8988T (cell line): ENCODE measurements at places on chromosomes 5 and 9.
A peak's percentile ranks its signal among the peaks of the same experiment; 100 is the strongest.

DNA sequence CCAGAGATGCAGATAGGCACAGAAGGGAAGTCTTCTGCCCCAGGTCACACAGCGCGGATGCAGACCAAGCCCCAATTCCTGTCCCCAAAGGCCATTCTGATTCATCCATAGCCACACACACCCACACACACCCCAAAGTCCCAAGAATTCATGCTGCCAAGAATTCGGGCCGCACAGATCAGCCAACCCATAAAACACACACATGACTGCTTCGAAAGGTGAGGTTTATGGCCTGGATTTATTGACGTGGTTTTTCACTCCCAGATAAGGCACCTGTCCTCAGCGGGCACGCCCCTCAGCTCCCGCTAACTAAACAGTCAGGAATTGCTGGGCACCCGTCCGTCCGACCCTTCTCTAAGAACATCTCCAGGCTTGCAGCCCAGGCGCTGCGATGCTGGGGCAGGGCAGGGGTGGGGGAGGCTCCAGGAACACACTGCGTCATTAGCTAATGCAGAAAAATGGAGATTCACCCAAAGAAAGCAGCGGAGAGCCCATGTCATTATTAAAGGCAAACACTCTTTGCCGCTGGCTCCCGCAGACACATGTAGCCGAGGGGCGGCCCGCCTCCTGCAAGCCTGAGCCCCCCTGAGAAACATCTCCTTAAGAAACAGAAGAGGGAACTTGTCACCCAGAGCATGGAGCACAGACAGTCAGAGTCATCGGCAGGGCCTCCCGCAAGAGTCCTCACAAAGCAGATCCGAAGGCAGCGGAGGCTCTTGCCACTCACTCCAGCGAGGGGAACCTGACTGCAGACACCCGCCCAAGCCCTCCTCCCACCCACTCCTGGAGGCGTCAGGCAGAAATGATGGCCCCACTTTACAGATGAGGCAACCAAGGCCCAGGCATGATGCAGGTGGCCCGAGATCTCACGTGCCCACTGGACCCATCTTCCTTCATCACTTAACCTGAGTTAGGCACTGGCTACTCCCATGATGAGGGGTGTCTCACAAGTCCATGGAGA lies 19.9 kb downstream of the VAV2 start:
- no peak for DNase-seq

GRCh38 chr9:131402073-131402472 lies 8.2 kb downstream of the PRRC2B start:
- DNase-seq = no peak

GRCh38 chr5:173324115-173325001 lies 3.9 kb downstream of the STC2 start:
- DNase-seq = no peak

DNA sequence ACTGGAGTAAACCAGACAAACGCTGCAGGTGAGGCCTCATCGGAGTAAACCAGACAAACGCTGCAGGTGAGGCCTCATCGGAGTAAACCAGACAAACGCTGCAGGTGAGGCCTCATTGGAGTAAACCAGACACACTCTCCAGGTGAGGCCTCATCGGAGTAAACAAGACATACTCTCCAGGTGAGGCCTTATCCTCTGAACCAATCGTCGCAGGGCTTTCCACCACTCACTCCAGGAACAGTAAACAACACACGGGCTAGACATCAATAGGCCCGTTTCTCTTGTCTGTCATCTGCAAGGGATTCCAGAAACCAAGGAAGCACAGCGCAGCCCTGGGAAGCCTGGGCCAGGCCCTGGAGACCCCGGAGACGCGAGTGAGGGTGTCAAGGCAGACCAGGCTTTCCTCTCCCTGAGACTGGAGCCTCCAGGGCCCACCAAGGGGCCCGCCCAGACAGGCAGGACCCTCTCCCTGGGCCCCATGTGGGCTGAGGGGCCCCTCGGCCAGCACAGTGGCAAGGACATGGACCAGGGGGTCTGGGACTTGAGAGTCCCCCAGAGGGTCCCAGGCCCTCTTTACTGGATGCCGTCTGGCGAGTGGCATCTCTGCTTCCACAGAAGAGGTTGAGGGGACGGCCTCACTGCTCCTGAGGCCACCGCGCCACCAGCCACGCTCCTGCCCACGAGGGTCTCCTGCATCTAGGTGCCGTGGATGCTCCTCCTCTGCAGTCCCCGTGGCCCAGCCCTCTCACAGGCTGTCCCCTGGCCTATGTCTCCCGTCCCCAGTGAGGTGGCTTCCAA lies 26.4 kb upstream of the NSMF start:
- DNase-seq = peak; percentile 8

- no peak for DNase-seq
These were observed 10.0 kb upstream of the SEPTIN8 start for GRCh38 chr5:132787076-132787475.

GRCh38 chr5:60821488-60822284 lies 22.4 kb downstream of the ELOVL7 start:
- DNase-seq = no peak

DNA sequence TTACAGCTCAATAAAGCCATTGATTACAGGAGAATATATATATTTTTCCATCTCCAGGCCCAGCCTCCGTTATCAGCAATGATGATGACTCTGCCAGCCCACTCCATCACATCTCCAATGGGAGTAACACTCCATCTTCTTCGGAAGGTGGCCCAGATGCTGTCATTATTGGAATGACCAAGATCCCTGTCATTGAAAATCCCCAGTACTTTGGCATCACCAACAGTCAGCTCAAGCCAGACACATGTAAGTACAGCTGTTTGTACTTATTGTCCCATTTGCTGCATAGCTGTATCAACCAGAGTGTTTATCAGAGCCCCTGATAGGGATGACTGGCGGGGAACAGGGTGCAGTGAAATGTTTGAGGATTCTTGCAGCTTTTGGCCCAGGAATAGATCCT lies 197.7 kb downstream of the NTRK2 start:
- no peak for DNase-seq

GRCh38 chr9:91664663-91665062 lies 241.0 kb upstream of the NFIL3 start:
- no peak for DNase-seq

DNA sequence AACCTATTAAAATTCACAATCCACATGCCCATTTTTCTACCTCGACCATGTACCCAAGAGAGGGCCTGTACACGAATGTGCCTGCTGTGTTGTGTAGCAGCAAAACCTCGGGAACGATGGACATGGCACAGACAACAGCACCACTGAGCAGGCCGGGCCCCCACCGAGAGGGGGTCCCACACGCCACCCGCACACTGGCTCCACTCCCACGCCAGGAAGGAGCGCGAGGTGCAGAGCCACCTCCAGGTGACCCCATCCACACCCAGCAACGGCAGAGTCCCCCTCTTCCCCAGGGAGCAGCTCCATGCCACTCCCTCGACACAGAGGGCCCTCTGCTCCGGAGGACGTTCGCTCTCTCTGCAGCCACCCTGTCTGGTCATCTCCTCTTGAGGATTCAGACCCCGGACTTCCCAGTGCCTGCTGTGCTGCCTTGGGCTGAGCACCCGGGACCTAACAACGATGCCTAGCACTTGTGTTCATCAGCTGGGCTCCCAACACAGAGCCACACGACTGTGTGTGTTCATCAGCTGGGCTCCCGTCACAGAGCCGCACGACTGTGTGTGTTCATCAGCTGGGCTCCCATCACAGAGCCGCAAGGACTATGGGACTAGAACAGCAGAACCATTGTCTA lies 25.3 kb upstream of the ADAMTS2 start:
- no peak for DNase-seq

GRCh38 chr5:136028090-136028489 lies 698 bp upstream of the TGFBI start:
- DNase-seq = no peak

- no peak for DNase-seq
These were observed 481.5 kb downstream of the NFIB start for GRCh38 chr9:13832446-13832845.

DNA sequence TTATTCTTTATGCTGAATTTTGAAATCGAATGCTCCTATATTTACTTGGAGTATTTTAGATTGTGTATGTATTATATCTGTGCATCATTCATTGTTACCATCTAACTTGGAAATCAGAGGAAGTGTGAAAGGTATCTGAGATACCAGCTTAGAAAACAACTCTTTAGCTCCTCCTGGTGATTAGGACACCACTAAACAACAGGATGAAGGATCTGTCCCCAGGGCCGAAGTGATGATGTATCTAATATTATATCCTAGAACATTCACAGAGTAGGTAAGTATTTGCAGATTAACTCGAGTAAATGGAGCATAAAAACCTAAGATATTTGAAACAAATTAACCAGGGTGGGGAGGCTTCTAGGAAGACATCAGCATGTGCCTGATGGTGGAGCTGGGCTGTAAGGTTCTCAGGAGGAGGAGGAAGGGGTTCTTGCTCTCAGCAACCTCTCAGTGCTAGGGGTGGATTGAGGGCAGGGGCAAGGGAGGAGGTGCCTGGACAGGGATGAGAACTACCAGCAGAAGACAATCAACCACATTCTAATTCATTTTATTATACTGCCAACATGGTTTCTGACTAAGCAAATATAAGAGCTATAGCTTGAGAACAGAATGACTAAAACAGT lies 2.6 kb upstream of the NFIL3 start:
- DNase-seq = no peak

DNA sequence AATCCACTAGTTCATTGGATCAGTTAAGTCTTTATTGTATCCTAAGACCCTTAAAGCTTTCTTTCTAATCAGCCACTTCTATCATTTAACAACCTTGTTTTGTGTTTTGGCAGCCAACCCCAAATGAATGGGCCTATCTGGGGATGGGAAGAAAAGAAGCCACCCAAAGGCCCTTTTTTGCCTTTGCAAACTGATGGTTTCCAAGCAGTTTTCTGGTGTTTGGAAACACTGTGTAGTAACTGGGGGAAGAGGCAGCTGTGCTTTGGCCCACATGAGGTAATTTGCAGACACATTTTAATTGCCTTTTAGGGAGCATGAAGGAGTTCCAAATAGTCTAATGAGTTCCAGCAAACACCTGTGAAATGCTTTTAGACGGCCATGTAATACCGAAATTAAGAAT lies 1751.3 kb upstream of the WWC1 start:
- no peak for DNase-seq

GRCh38 chr9:37836386-37836785 lies 35.8 kb downstream of the DCAF10 start:
- no peak for DNase-seq

GRCh38 chr9:70259512-70259802 lies 679 bp downstream of the SMC5 start:
- no peak for DNase-seq

DNA sequence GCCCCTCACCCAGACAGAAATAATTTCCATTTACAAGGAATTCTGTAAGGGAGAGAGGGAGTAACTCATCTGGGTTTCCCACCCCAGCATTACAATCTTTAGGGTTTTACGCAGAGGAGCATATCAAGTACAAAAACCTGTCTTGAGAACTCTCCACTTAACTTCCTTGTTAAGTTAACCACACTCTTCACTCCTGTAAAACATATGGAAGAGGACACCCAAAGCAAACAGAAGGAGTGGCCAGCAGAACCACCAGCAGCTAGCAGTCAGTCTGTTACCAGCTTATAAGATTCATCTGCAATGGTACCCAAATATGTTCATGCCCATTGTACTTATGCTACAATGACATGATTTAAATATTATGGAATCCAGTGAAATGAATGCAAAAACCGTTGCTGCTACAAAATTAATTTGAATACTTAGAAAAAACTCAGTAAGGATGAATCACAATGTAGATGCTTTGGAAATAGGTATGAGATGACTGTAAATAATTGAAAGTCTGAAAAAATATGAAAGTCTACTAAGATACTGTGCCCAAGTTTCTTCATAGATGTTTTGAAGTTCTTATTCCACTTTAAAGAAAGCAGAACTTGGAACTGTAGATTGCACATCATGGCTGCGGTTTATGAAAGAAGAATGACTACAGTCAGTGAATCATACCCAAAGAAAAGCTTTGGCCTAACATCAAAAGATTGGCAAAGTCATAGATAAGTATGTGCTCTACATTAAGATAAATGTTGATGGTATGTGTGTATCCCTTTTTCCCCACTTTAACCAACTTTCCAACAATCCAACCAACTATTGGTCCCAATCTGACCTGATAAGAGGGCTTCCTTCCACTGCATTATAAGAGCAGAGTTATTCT lies 233.6 kb downstream of the ACTL7B start:
- no peak for DNase-seq

DNA sequence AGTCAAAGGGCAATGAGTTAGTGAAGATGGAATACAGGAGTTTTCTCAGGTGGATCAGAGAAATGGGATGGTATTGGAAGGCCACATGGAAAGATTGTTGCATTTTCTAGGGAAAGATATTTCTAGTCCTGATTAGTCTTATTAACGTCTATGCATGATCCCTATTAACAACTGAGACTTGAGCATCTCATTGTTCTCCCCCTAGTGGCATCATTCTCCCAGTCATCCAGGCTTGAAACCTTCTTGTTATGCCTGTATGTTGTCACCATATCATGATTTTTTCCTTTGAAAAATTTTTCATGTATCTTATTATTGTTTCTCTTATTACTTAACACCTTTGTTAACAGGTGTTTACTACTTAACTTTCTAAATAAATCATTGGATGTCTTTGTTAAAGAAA lies 34.4 kb downstream of the KIF2A start:
- no peak for DNase-seq

DNA sequence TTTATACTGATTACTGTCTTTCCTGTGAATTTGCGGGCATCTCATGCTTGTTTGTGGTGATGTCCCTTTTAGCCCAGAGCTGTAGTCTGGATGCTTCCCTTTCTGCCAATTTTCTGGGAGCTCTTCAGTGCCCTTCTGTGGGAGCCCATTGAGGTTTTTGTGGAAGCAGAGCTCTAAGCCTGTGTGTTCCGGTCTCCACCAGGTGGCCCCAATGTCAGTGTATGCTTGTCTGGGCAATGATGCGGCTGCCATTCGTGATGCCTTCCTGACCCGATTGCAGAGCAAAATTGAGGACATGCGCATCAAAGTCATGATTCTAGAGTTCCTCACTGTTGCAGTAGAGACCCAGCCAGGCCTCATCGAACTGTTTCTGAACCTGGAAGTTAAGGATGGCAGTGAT lies 35.1 kb downstream of the SH3GLB2 start:
- no peak for DNase-seq
